Activated T-cell treated with anti-CD3 and anti-CD28 coated beads for 24 hours (primary cell): ENCODE measurements at places on chromosomes 1 and 21.

DNA sequence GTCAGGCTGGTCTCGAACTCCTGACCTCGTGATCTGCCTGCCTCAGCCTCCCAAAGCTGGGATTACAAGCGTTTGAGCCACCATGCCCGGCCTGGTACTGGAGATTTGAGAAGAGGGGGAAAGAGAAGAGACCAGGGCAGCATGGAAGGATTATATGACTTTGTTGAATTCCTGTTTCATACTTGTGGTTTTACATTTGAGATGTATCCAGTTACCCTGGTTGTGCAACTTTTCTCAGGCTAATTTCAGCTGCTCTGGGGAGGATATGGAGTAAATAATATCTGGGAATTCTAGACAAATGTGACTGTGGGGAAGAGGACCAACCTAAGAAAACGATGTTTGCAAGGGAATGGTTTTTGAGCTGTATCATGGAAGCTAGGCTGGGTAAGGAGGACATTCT, 89.5 kb upstream of the GREM2 start:
- DNase-seq = no peak

GRCh38 chr1:36938819-36939218, 95.5 kb downstream of the GRIK3 start:
- no peak for DNase-seq

- DNase-seq = no peak
Observed at GRCh38 chr1:236854605-236854983, 59.5 kb downstream of the MTR start.

DNA sequence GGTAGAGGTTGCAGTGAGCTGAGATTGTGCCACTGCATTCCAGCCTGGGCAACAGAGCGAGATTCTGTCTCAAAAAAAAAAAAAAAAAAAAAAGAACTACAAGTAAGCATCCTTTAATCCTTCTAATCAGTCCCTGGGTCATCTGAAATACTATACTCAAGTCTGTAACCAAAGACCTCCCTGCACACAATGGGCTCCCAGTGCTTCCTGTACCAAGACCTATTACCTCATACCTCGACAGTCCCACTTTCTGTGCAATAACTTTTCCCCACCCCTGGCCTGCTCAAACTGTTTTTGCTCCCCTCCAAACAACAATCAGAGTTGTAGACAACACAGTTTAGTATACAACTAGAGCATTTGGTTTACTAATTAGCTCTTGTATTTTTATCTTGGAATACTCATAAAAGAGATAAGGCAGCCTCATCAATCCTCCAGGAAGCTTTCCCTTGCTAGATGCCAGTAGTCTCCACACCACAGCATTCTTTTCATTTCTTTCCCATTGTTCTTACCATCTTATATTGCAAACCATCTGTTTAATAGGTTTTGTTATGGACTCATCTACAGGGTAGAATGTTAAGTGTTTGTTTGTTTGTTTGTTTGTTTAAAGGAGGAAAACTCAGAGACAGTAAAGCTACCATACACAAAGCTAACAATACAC, 19.2 kb upstream of the RLF start:
- no peak for DNase-seq

- no peak for DNase-seq
Observed at GRCh38 chr1:75725266-75725665, 757 bp downstream of the ACADM start.

- peak; percentile 69 for DNase-seq
Observed at GRCh38 chr1:35715568-35716002, 3.1 kb downstream of the C1orf216 start.

DNA sequence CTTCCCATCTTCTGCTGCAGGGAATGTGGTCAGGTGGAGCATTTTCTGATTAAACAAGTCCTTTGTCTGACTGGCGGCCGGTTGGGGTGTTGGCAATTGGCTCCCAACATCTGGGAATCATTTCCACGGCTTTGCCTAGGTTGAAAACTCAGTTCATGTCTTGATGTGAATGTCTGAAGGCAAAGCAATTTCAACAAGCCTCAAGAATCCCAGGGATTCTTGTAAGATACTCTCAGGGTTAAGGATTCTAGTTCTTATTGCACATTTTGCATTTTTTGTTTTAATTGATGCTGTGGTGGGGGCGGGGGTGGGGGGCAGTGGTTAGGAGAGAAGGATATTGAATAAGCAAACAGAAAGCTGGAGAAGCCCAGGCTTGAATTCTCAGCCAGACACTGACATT, 273.9 kb downstream of the KIF26B start:
- DNase-seq = no peak

GRCh38 chr1:66729523-66729922, 22.7 kb upstream of the DYNLT5 start:
- DNase-seq = no peak

DNA sequence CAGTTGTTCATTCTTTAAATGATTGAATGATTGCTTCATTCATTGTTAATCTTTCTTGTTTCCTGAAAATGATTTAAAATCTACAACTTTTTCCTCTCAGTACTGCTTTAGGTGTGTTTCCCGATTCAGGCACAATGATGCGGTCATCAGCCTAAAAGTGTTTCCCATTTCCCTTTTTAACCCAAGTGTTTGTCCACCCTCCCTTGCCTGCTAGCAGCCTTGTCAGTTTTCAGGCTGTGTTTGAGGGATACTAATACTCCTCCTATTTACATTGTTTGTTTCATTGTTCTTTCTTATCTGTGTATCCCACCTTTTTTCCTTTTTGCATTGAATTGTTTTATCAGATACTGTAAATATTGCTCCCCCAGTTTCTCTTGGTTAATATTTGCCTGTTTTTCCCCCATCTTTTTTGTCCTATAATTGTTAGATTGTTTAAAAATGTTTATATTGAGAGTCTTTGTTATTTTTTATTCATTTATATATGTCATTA, 131.1 kb downstream of the KIAA0319L start:
- DNase-seq = no peak

GRCh38 chr1:125087247-125087646, 3902.5 kb downstream of the SRGAP2C start:
- no peak for DNase-seq

DNA sequence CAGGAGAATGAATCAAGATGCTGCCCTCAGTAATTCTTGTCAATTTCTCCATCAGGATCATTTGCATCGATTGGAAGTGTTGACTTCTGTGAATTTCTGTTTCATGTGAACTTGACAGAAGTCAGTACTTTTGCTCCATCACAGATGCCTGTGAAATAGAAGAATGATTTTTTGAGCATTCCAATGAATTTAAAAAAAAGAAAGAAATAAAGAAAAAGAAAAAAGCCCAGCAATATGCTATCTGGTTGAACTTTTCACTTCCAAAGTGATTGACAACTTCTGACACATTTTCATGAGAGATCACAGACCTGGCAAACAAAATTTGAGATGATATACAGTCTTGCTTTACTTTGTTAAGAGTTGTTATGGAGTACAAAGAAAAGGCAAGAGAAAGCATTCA, 175.3 kb downstream of the RWDD3 start:
- no peak for DNase-seq

- peak; percentile 72 for DNase-seq
Observed at GRCh38 chr1:111603979-111604378, 15.6 kb upstream of the RAP1A start.

- DNase-seq = no peak
Observed at GRCh38 chr1:2019172-2019543, at the start of gene GABRD. GABRD (plus strand) TSS chr1:2019345; CDS start chr1:2019424, 79 bp downstream.

DNA sequence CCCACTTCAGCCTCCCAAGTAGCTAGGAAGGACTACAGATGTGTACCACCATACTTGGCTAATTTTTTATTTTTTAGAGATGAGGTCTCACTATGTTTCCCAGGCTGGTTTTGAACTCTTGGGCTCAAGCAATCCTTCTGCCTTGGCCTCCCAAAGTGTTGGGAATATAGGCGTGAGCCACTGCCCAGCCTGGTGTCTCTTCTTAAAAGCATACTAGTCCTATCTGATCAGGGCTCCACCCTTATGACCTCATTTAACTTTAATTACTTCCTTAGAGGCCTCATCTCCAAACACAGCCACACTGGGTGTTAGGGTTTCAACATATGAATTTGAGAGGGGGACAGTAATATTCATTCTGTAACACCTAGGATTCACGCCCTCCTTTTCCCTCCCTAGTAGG, 130.9 kb downstream of the GLIS1 start:
- no peak for DNase-seq
